CD4-positive, alpha-beta T cell treated with Interleukin-10 for 1 hour (primary cell): ENCODE measurements at places on chromosomes 13 and 19.

DNA sequence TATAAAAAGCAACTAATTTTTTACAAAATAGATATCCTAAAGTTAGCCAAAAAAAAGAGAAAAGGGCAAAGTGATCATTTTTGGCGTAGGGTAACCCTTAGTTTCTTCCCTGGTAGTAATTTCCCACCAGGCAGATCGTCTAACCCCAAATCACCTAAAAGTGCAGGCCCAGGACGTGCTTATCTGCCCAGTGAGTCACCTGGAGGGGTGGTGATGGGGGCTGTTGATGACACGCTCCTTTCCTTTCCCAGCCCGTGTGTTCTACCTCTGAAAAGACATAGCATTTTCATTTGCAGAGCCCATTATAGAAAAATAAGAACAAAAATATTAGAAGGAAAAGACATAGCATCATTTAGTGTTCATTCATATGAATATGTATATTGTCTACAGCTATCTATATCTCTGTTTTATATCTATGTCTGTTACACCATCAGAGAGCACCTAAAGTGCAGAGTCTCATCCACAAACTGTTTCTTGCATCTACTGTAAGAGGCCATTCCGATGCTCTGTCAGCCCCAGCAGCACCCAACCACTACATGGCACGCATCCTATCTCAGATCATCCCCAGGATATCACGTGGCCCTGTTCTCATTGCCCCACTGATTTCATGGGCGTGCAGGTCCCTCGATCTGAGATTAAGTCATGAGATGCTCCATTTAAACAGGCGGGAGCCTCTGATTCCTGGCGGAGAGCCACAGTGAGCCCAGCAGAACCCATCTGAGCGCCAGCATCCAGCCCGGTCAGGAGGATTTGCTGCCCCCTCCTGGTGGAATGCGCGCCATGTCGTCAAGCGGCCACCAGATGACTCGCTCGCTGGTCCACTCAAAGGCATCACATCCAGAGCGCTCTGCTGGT lies 8.5 kb upstream of the LILRB3 start:
- DNase-seq: peak; percentile 86

DNA sequence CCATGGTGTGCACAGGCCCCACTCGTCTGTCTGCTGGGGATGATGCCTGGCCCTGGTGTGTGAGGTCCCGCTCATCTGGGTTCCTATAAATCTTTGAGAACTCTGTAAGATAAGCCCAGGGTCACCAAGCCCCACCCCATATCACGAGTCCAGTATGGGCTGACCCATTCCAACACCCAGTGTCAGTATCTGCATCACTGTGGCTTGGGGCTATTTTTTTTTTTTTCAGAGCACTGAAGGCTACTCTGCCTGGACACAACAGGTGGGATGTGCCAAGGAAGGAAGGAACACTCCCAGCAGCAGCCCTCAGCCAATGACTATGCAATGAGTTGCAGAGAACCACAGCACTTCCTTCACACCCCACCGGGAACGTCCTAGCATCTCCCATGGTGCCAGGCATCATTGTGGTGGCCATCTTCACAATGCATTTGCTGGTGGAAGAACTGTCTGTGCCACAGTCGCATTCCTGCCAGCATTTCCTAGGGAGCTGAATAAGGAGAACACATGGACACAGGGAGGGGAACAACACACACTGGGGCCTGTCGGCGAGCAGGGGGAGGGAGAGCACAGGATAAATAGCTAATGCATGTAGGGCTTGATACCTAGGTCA lies 83.1 kb upstream of the TSHZ3 start:
- DNase-seq: no peak

GRCh38 chr19:41447732-41448332 lies 4.9 kb downstream of the ERICH4 start:
- DNase-seq: no peak

GRCh38 chr13:110560601-110561343 lies 750 bp downstream of the RAB20 start:
- DNase-seq: peak; percentile 19

DNA sequence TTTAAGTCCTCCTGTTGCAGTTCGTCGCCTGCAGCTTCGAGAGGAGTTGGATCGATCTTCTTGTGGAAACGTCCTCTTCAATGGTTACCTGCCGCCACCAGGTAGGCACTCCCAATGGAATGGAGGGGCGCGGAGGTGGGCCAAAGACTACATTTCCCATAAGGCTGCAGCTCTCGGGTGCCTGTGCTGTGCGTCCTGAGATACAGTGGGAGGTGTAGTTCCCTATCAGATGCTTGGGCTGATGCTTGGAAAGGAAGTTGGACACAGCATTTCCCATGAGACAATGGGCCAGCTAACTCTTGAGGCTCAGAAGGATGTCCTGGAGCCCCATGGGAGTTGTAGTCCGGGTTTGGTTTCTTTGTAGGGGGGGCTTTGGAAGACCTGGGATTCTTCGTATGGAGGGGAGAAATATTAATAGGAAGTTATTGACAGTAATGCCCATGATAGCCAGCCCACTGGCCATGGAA lies 1.8 kb downstream of the SHKBP1 start:
- no peak for DNase-seq

DNA sequence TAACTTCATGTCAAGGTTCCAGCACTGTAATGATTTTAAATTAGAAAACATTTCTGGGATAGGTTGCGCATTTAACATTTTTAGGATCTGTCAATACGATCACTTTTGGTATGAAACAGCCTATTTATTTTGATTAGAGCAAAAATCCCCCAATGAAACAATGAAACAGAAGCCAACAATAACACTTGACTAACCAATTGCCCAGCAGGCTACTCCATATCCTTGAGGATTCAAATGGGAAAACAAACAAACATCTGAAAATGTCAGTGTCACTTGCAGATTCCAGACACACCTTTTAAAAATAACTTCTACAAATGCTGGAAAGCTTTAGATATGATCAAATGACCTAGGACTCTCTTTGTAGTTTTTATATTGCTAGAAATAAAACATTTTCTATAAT lies 1412.5 kb upstream of the PRR20A start:
- no peak for DNase-seq

DNA sequence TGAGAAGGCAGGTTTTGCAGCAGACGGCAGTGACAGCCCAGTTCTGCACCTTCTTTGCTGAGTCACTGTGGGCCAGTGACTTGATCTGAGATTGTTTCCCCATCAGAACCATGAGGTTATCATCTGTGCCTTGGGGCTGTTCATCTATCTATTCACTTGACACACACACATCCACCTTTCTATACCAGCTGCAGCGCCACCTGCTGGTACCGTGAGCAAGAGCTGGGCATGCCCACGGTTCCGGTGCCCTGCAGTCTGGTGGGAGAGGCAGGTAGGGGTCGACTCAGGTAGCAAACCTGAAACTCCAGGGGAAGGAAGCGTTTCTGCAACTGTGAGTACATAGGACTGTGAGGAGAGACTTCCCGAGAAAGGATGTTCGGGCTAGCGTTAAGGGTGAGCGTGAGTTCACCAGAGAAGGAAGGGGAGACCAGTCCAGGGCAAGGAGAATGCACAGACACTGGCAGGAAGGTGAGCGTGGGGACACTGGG lies 7.5 kb upstream of the LIN7B start:
- DNase-seq: peak; percentile 73
